ENCODE measurements at places on chromosomes 1 and 21.

GRCh38 chr1:215377746-215378145 lies 189.4 kb upstream of the KCTD3 start:
- DNase-seq = no peak

DNA sequence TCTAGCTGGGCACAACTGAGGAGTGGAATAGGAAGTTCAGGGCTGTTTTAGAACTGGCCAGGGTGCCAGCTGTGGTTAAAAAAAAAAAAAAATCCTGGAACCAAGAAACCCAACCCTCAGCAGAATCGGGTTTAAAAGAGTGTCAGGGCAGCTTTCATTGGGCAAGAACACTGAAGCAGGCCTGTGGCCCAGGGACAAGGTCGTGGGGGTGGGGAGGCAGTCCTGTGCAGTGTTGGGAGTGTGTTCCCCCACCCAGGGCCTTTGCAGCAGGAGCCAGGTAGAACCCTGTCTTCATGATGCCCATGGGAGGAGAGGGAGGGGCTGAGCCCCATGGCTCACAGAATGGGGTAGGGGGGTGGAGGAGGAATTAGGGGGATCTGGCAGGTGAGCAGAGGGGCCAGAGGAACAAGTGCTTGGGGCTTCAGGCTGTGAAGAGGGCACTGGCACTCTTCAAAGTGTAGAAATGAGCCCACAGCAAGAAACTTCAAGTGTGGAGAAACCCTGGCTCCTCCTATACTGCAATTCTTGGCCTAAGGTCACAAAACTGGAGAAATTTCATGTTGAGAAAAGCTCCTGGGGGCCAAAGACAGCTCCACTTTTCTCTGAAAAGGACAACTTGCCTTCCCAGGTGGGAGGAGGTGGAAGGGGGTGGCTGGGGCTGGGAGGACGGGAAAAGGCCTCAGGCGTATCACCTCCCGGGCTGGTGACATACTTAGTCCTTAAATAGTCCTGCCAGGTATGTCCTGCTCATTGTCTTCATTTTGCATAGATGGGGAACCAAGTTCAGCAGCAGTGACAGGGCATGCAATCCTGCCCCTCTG lies 39.3 kb downstream of the KIAA1614 start:
- DNase-seq = no peak

DNA sequence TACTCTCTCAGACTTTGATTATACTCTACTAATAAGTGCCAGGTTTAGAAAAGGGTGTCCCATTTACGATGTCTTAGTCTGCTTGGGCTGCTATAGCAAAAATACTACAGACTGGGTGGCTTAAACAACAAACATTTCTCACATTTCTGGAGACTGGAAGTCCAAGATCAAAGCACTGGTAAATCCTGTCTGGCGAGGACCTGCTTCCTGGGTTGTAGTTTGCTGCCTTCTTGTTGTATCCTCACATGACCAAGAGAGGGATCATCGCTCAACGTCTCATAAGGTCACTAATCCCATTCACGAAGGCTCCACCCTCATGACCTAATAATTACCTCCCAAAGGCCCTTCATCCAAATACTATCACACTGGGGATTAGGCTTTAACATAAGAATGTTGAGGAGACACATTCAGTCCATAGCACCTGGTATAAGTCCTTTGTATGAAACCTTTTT lies 12.0 kb downstream of the PRDX6 start:
- DNase-seq = no peak

DNA sequence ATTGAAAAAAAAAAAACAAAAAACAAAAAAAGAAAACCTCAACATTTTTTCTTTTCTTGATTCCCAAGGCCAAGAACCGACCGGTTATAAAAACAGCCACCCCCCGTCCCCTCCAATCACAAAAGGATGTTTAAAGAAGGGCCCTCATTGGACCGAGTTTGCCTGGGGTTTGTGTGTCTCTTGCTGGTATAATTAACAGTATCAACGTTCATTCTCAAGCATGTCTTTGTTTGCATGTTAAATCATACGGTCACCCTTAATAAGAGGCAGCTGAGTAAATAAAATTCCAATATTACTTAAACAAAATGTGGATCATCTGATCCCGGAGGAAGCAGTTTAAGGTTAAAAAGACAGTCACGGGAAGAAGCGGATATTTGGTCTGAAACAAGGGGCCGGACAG lies 201.1 kb downstream of the PRDM2 start:
- DNase-seq = no peak

DNA sequence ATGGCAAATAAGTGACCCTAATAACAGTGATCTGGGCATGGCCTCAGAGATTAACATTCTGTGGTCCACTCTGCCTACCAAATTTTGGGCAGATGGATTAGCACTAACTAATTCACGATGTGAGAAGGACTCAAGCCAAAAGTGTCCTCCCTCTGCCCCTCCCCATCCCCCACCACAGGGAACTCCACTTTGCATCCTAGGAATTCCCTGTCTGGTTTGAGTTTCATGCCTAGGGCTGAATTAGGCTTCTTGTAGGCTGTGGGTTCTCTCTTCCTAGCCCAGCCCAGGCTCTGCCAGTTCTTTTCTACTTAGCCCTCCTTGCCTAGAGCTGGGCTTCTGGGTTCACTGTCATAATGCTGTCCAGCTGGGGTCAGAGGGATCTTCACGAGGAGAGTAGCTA lies 64.1 kb downstream of the ATP2B4 start:
- no peak for DNase-seq

DNA sequence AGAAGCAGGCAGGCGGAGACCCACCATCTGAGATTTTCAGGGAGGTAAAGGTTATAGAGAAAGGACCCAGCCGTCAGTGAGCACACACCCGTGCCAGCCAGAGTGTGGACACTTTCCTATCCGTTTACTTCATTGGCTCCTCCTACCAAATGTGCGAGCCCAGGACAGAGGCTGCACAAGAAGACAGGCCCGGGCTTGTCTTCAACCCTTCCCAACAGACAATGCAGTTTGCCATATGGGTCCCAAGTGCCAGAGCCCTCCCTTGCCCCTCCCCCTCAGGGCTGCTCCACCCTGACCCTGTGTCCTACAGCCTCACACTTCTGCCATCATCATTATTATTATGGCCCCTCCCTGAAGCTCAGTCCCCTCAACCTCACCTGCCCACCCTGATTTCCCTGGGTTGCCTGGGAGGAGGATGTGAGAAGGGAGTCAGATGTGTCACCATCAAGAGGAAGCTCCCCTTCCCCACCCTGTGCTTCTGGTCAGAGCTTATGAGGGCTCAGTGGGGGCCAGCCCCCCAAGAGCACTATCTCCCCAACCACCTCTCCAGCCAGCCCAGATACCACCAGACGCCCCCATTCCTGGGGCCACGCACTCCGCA lies 9.4 kb downstream of the LAPTM5 start:
- DNase-seq = no peak

GRCh38 chr1:46413596-46413985 lies 19.5 kb downstream of the FAAH start:
- no peak for DNase-seq

GRCh38 chr1:229554886-229555621 lies 3.5 kb downstream of the ABCB10 start:
- no peak for DNase-seq

DNA sequence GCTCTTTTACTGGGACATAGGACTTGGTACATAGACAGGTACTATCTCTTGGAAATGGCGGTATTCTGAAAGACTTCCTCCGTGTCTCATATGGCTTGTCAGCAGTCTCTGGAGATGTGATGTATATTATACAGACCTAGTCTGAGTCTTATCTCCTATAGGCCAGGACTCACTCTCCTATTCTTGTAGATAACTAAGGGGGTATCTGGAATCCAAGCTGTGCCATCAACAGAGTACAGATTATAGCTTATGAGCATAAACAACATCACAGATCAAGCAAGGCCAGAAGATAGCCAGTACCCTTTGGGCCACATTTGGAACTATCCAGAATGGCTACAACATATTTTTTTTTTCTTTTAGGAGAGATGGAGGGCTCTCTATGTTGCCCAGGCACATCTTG lies 16.1 kb upstream of the RIMKLA start:
- no peak for DNase-seq

- no peak for DNase-seq
Observed at GRCh38 chr1:146001709-146002108, 5.3 kb upstream of the TXNIP start.

GRCh38 chr1:147246910-147247655 lies 4.6 kb downstream of the CHD1L start:
- no peak for DNase-seq

- no peak for DNase-seq
Observed at GRCh38 chr1:12163210-12163609, 3.6 kb upstream of the TNFRSF1B start.

GRCh38 chr1:79375352-79375751 lies 368.8 kb upstream of the ADGRL4 start:
- DNase-seq = no peak

- no peak for DNase-seq
Observed at GRCh38 chr1:12464598-12465056, 153.4 kb downstream of the DHRS3 start.

GRCh38 chr21:46097336-46098293 lies at the start of gene COL6A2:
Gene COL6A2, plus strand, starts transcription at chr21:46098112.
- no peak for DNase-seq

GRCh38 chr1:153789478-153790034 lies 14.3 kb downstream of the SLC27A3 start:
- no peak for DNase-seq

GRCh38 chr1:55684131-55684650 lies 469.0 kb upstream of the USP24 start:
- no peak for DNase-seq

GRCh38 chr1:193060115-193060403 lies 647 bp downstream of the RO60 start:
- DNase-seq = no peak
